Thymus (tissue), 14 donors: ENCODE measurements at places on chromosomes 7 and 10. TPM values are rescaled to one million over a fixed set of nuclear protein-coding genes. Genes with fewer than 3 reads are reported as not detected.

Gene MKI67
- 41.5 TPM for total RNA-seq

Gene SPACDR
- total RNA-seq = 0.76 TPM

GRCh38 chr10:104318810-104319741 is 19.2 kb downstream of the ITPRIP start:
- peaks cover 55% of the 10 kb centered on the region for H3K36me3 ChIP-seq
- H3K27me3 ChIP-seq = no peaks in the 10 kb centered on the region
- DNase-seq = no peak
- peaks cover 22% of the 10 kb centered on the region for H3K4me1 ChIP-seq

Gene GCK
- 0.24 TPM for total RNA-seq

Gene CTNNA3
- 0.28 TPM for total RNA-seq

GRCh38 chr7:159195946-159196345 is 51.3 kb upstream of the VIPR2 start:
- no peaks in the 10 kb centered on the region for H3K36me3 ChIP-seq
- DNase-seq = no peak
- H3K4me3 ChIP-seq = no peak overlapping the region
- H3K27ac ChIP-seq = peak overlapping the region; percentile 71
- peaks cover 24% of the 10 kb centered on the region for H3K4me1 ChIP-seq
- no peaks in the 10 kb centered on the region for H3K27me3 ChIP-seq

DNA sequence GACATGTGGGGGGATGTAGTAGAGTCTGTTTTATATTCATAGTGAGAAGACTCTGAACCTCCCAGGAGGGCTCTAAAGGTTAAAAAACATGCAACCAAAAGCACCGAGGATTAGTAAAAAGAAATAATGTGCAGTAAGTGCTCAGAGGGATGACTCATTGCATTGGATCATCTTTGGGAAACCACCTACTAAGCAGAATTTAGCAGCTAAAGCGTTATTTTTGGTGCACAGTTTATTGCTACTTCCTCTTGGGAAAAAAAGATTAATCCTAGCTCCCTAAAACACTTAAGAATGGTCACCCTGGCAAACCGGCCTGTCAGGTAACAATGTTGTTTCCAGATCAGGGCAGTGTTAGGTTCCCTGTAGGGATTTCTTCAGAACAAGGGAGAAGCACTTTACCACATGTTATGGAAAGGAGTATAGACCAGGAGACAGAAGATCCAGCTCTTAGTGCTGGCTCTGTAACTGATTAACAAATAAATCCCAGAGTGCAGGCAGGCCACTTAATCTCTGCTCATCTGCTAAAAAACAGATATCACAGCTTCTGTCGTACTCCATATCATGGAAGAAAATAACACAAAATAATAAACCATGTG is 44.8 kb upstream of the FAM133B start:
- H3K4me3 ChIP-seq = no peak overlapping the region
- H3K27me3 ChIP-seq = no peaks in the 10 kb centered on the region

DNA sequence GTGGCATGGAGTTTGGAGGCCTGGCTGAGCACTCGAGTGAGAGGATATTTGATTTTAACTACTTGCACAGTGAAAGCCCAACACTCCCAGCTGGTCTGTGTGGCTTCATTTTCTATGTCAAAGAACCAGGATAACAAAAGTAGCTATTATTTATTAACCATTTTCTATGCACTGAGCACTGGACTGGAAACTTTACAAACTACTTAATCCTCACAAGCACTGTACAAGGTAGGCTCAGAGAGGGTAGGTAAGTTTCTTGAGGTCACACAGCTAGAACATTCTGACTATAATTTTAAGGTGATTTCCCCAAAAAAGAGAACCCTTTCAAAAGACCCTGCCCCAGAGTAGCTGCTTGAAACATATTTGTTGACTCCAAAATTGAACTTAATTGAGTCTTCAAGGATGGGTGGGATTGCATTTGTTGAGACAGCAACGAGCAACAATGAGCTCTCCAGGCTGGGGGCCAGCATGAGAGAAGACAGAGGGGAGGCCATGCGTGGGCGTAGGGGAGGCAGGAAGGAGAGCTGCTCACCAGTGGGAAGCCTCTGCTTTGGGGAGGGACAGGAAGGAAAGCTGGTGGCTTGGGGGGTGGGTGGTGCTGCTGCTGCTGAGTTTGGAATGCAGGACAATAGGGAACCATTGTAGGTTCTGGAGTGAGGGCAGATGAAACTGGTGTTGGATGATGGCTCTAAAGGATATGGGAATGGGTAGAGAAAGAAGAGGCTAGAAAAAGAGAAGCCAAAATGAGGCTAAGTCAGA is 31.5 kb downstream of the FAM241B start:
- H3K36me3 ChIP-seq = no peaks in the 10 kb centered on the region
- peaks cover 21% of the 10 kb centered on the region for H3K27me3 ChIP-seq
- no peak for DNase-seq

Gene LRMDA
- 2.5 TPM for total RNA-seq

Gene SEMA3C
- total RNA-seq = 5.6 TPM

GRCh38 chr10:79320820-79321493 is 26.3 kb upstream of the PPIF start:
- H3K4me1 ChIP-seq = peaks cover 74% of the 10 kb centered on the region
- no peak overlapping the region for H3K4me3 ChIP-seq
- no peak for DNase-seq
- H3K27ac ChIP-seq = no peak overlapping the region
- H3K36me3 ChIP-seq = no peaks in the 10 kb centered on the region
- H3K27me3 ChIP-seq = no peaks in the 10 kb centered on the region

DNA sequence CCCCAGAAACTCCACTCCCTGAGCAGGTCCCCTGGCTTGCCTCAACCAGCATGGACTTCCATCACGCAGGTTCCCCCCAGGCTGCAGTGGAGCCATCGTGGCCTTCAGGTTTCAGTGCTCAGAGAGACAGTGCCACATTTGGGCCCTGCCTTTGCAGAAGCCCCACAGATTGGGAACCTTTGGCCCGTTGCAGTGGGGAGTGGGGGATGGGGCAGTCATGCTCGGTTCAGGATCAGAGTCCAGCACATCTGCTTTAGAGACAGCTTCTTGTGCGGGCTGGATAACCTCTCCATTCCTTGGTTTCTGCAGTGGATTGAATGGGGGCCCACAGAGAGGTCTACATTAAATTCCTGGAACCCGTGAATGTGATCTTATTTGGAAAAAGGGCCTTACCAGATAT is 183.9 kb downstream of the EBF3 start:
- no peaks in the 10 kb centered on the region for H3K27me3 ChIP-seq
- H3K36me3 ChIP-seq = no peaks in the 10 kb centered on the region
- no peak for DNase-seq
- no peaks in the 10 kb centered on the region for H3K4me1 ChIP-seq
- no peak overlapping the region for H3K27ac ChIP-seq

Gene ABCB1
- total RNA-seq = 6.7 TPM

DNA sequence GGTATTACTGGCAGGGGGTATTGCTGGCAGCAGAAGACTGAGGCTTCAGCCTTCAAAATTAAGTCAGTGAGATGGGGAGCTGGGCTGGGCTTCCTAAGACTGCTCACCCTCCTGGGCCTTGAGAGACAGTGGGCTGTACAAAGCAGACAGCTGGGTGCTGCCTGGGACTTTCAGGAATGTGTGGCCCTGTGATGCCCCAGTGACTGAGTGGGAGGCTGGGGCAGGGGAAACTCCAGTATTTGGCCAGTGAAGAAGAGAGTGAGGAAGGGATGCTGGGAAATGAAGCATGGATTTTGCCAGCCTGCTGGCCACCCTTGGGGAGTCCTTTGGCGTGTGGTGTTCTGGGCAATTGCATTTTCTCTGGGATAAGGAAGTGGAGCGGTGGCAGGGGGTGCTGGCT is 442 bp downstream of the ANKRD2 start:
- H3K36me3 ChIP-seq = no peaks in the 10 kb centered on the region
- no peak for DNase-seq
- peaks cover 6% of the 10 kb centered on the region for H3K27me3 ChIP-seq
- H3K27ac ChIP-seq = no peak overlapping the region
- no peak overlapping the region for H3K4me3 ChIP-seq
- no peaks in the 10 kb centered on the region for H3K4me1 ChIP-seq

Gene PILRA
- 4.6 TPM for total RNA-seq

DNA sequence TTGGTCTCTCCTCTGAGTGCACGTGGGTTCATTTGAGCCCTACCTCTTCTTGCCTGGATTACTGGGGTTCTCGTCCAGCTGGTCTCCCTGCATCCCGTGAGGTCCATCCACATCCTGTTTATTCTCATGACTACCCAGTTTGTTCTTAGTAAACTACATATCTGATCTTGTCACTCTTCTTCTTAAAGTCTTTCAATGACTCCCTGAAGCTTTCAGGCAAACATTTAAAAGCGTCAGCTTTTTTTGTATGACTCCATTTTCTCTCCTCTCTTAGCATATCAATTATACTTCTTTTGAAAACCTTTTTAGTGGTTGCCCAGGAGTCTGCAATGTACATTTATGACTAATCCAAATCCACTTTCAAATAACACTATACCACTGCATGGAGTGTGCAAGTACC is 7.5 kb downstream of the SFXN2 start:
- peaks cover 32% of the 10 kb centered on the region for H3K36me3 ChIP-seq
- H3K27ac ChIP-seq = no peak overlapping the region
- H3K27me3 ChIP-seq = no peaks in the 10 kb centered on the region
- no peak overlapping the region for H3K4me3 ChIP-seq
- peaks cover 14% of the 10 kb centered on the region for H3K4me1 ChIP-seq

Gene TMEM229A
- not detected for total RNA-seq

- no peak overlapping the region for H3K4me3 ChIP-seq
- peaks cover 12% of the 10 kb centered on the region for H3K4me1 ChIP-seq
- H3K27ac ChIP-seq = no peak overlapping the region
- H3K36me3 ChIP-seq = no peaks in the 10 kb centered on the region
Measured at GRCh38 chr7:1692515-1693418, 22.7 kb downstream of the ELFN1 start.

DNA sequence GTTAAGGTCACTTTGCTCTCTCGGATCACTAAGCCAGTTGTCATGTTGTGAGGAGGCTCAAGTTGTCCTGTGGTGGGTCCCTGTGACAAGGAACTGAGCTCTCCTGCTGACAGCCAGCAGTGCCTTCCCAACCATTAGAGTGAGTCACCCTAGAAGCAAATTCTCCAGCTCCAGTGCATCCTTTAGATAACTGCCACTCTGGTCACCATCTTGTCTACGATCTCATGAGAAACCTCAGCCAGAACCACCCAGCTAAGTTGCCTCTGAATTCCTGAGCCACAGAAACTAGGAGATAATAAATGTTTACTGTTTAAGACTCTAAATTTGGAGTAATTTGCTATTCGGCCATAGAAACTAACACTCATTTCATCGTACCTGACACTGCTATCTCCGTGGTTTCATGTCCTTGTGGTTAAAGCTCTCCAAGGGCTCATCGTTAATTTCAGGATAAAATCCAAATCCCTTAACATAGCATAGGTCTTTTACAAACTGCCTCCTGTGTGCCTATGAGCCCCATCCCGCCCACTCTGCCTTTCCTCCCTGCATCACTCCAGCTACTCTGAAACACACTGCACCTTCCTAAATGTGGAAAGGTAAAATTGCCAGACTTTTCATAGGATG is 56.5 kb upstream of the WIPF3 start:
- H3K4me1 ChIP-seq = no peaks in the 10 kb centered on the region
- no peaks in the 10 kb centered on the region for H3K36me3 ChIP-seq
- H3K27ac ChIP-seq = no peak overlapping the region
- no peak overlapping the region for H3K4me3 ChIP-seq
- no peak for DNase-seq

DNA sequence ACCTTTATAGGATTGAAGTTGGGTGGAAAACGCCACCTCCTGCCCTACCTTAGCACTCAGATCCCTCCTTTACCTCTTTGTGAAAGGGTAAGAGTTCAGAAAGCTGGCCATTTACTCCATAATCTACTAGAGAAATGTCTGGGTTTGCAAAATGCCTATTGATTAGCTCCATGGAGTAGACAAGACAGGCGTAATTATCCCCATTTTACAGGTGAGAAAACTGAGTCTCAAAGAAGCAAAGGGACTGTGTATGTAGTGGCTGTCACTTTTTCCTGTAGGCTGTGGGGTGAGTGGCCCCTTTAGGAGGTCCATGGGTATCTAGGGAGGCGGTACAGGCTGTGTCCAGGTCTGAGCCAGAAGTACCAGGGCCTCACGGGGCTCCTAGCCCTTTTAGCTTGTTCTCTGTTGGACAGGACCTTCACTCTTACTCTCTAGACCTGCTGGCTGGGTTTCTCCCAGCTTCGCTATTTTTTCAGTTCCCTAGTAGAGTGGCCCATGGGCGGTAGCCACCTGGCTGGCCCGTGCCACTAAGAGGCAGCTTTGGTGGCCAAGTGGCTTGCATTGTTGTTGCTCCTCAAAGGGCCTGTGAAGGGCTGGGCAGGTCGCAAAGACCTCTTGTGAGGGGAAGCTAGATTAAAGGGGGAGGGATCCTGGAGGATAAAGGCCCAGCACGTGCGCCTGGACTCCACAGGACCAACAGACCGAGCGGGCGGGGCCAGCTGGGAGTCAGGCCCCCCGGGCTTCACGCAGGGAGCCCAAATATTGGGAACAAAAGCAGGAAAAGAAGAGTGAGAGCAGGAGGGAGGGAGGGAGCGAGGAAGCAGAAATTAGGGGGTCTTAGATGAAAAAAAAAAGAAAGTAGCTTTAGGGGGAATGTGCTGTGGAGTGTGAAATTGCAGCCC is 4.7 kb upstream of the PAX2 start:
- H3K27ac ChIP-seq = no peak overlapping the region
- no peaks in the 10 kb centered on the region for H3K36me3 ChIP-seq
- peaks cover 97% of the 10 kb centered on the region for H3K27me3 ChIP-seq
- DNase-seq = no peak
- peaks cover 2% of the 10 kb centered on the region for H3K4me1 ChIP-seq

DNA sequence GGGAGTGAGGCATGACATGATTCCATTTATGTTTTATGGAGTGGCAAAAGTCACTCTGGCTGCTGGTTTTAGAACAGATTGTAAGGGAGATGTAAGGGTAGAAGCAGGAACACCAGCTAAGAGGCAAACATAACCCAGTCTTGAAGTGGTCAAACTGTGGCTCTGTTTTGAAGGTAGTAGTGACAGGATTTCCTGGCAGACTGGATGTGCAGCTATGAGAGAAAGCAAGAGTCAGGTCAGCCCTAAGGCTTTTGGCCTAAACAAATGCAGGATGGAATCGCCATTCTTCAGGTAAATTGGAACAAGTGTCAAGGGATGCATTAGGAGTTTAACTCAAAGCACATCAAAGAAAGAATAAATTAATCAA is 175.3 kb upstream of the AGR3 start:
- no peak overlapping the region for H3K4me3 ChIP-seq
- H3K27me3 ChIP-seq = no peaks in the 10 kb centered on the region
- H3K4me1 ChIP-seq = no peaks in the 10 kb centered on the region
- H3K36me3 ChIP-seq = no peaks in the 10 kb centered on the region
- H3K27ac ChIP-seq = no peak overlapping the region

DNA sequence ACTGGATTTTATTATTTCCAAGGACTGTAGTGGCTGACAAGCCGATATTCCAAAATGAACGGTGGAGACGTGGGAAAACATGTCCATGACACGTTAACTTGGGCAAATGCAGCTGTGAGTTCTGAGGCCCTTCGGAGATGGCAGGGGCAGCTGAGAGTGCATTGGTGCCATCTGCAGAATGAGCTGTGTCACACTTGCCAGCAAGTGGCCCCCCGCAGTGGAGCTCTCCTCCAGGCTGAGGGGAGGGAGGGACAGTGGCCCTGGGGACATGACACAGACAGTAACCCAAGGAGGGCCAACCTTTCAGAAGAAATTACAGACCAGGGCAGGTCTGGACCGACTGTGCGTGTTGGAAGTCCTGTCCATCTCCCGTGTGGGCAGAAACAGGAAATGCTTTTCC is 139.4 kb downstream of the SVIL start:
- H3K36me3 ChIP-seq = peaks cover 3% of the 10 kb centered on the region
- H3K4me3 ChIP-seq = no peak overlapping the region
- H3K4me1 ChIP-seq = no peaks in the 10 kb centered on the region

Gene NACAD
- total RNA-seq = 0.14 TPM

- no peaks in the 10 kb centered on the region for H3K4me1 ChIP-seq
- no peak for DNase-seq
- peak overlapping the region; percentile 42 for H3K27ac ChIP-seq
- no peaks in the 10 kb centered on the region for H3K36me3 ChIP-seq
- H3K27me3 ChIP-seq = no peaks in the 10 kb centered on the region
- no peak overlapping the region for H3K4me3 ChIP-seq
Measured at GRCh38 chr7:144842377-144842851, 6.6 kb upstream of the TPK1 start.
